ENCODE measurements at places on chromosomes 12 and 14. TPM values are rescaled to one million over a fixed set of nuclear protein-coding genes. Genes with fewer than 3 reads are reported as not detected.

Gene SLC7A8
- total RNA-seq = 49.8 TPM

Gene CACNA1C
- total RNA-seq = 15.6 TPM

Gene RIMBP2
- 0.09 TPM for total RNA-seq

Gene SLC17A8
- total RNA-seq = 0.14 TPM

Gene PTPRQ
- total RNA-seq = 9.8 TPM

Gene SLC2A13
- total RNA-seq = 11.3 TPM

Gene SYNE3
- 19.3 TPM for total RNA-seq

Gene NTF3
- total RNA-seq = 0.93 TPM

Gene LPAR5
- total RNA-seq = 2.5 TPM

Gene CNTN1
- total RNA-seq = 15.1 TPM

Gene KLRD1
- total RNA-seq = 13.3 TPM

Gene PRR4
- total RNA-seq = 1.7 TPM

Gene SLC10A1
- not detected for total RNA-seq

Gene GYS2
- total RNA-seq = not detected

Gene TMPRSS12
- not detected for total RNA-seq

Gene LHX5
- not detected for total RNA-seq

Gene ALKBH2
- 10.1 TPM for total RNA-seq

Gene SRRM4
- total RNA-seq = 0.12 TPM

DNA sequence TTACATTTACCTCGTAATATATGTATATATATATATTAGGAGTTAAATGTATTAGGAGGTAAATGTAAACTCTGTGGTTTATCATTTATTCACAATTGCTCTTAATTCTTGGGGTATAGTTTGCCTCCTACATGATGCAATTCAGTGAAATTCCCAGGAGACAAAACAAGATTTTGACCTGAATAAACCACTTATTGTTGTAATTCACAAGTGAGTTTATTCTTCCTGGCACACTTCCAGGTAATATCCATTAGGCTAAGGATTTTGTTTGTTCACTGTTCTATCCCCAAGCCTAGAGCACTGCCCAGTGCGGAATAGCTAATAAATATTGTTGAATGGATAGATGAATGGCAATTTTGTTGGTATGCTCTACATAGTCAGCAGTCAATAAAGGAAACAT lies 3.0 kb downstream of the SMIM10L1 start:
- no peak for DNase-seq

GRCh38 chr14:76595266-76595665 lies 166.0 kb upstream of the VASH1 start:
- no peak for DNase-seq

DNA sequence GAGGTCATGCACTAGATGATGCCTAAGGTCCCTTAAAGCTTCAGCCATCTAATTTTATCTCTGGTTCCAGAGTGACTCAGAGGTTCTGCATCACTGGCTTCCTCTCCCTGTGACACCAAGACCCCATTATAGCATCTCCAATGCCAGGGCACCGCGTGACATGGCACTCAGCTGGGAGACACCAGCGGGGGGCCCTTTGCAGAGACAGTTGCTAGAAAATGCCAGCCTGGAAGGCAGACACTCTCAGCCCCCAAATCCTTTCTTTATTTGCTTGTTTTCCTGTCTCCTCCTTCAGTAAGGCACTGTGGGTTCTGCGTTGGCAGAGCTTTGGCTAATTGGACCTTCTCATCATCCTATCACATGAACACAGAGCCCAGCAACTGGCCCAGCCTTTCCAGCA lies 123.5 kb upstream of the VRK1 start:
- no peak for DNase-seq

DNA sequence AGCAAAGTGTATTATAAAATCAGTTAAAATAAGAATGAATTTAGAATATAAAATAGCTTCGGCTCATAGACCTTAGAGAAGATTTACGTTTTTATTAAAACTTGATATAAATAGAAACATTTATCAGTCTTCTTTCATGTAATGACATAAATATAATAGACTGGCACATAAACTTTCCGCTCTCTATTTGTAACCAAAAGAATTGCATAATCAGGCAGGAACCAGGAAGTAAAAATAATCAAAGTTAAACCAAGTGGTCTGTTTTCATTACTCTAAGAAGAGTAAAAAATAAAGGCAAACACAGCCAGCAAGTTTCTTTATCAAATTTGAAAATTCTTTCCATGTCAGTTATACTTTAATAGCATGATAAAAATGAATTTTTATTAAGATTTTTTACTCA lies 46.3 kb upstream of the ATP2A2 start:
- no peak for DNase-seq

DNA sequence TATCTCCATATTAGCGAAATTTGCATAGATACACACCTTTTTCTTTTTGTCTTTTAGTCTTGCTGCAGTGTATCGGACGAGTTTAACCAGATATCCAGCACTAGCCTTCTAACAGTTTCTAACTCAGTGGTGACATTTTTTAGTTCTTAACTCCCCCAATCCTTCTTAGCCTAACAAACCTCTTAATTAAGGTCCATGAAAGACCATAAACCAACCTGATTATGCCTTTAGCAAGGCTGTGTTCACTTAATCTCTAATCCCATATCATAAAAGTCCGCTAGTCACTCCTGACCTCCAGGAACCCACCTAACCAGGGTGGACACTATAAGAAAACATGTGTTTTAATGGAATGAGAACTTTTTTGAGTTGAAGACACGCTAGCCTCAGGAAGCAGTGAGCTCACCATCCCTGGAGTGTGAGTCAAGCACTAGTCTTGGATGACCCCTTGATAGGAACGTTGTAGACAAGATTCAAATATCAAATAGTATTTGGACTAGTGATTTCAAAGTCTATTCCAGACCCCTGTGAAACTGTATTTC lies 9.5 kb downstream of the CDKN1B start:
- no peak for DNase-seq

DNA sequence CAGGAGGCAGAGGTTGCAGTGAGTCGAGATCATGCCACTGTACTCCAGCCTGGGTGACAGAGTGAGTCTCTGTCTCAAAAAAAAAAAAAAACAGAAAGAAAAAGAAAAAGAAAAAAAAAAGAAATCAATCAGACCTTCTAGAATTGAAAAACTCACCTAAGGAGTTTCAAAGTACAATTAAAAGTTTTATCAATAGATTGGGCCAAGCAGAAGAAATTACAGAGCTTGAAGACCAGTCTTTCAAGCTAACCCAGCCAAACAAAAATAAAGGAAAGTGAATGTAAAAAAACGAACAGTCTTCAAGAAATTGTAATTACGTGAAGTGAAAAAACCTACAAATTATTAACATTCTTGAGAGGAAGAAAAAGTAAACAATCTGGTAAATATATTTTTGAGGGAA lies 93.0 kb downstream of the IPO8 start:
- DNase-seq = no peak

GRCh38 chr14:81388336-81388735 lies 11.8 kb downstream of the STON2 start:
- no peak for DNase-seq

- no peak for DNase-seq
Measured at GRCh38 chr12:3579446-3580093, 88.6 kb downstream of the PRMT8 start.

DNA sequence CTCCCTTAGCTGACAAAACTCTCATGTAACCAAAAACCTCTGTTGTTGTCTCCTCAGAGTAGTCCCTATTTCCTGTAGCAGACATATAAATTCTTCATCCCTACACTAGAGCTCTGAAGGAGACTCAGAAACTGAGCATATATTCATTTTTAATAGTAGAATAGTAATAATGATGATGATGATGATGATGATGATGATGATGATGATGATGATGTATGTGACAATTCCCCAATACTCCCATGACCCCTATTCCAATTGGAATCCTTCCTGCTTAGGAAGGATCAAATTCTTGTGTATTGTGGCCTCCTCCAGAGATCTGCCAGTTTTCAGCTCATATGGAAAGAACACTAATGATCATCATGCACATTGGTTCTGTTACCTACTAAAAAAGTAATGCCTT lies 26.7 kb downstream of the RASSF9 start:
- DNase-seq = no peak

- peak; percentile 73 for DNase-seq
Measured at GRCh38 chr12:106358396-106359241, 1.1 kb downstream of the POLR3B start.

DNA sequence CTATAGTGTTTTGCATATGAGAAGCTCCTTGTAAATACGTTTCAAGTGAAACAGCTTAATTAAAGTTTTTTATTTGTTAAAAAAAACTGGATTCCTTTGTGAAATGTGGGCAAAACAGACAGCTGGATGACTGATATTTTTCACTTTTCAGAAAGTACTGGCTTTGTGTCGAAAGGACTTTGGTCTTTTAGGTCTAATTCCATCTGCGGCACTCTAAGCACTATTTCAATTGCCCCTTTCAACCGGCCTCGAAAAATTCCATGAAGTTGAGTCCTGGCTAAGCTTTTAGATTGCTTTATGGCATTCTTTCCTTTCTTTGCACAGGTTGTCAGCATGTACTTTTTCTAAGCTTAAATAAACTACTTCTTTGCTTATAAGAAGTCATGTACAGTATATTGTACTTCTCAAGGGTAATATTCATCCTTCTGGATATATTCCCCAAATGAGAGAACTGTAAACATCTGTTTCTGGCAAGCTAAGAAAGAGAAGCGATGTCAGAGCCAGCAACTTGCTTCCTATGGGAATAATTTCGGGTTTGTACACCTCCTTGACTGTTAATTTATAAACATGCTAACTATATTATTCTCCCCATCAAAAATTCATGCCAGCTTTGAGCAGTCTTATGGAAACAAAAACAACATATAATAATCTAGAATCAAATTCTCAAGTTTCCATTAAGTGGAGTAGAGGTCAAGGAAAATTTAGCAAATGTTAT lies 611.3 kb downstream of the ETNK1 start:
- no peak for DNase-seq

DNA sequence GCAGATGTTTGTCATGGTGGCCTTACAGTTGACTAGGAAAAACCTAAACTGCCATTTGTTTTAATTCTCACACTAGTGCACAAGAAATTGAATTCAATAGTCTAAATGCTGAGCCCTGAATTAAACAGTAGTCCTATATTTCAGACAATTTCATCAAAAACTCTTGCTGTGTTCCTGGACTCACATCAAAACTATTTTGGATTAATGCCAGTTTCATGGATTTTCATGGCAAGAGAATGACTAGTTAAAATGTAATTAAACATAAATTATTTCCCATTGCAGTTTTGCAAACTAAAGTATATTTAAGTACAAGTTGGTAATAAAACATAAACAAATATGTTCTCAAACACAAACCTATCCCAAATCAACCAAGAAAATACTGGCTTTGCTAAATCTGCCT lies 468.0 kb upstream of the PRICKLE1 start:
- no peak for DNase-seq

DNA sequence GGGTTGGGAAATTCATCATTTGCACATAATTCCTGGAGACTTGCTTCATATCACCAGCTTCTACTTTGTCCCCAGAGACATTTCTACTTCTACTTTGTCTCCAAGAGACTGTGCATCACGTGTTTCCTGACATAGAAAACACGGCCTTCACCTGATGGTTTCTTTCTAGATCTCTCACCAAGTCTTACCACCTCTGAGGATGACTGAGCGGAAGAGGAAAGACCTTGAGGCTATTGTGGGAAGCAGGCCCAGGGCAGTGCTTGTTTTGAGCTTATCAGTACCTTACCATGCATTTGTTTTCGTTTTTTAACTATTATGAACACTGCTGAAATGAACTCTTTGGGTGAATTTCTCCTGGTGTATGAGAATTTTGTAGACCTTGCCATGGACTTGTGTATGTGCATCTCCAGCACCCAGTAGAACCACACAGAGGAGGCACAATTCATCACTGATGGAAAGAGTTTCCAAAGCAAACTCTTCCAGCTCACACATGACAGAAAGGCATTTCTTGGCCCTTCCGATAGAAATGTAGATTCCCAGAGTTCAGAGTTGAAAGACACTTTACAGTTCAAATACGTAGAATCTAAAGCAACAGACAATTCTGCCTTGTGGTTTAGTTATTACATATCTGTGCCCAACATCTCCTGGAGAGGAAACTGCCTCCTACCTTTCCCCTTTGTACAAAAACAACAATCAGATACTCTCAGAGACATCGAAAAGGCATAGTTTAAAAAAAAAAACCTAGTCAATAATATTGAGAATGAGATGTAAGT lies 434.7 kb downstream of the FUT8 start:
- no peak for DNase-seq

DNA sequence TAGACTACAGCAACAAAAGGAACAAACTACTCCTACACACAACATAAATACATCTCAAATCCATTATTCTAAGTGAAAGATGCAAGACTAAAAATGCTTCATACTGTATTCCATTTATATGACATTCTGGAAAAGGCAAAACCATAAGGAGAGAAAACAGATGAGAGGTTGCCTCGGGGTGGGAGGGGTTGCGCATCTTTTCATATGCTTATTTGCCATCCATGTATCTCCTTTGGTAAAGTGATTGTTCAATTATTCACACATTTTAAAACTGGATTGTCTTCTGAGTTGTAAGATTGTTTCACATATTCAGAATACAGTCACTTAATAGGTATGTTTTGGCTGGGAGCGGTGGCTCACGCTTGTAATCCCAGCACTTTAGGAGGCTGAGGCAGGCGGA lies 5.1 kb upstream of the TMEM263 start:
- DNase-seq = no peak

GRCh38 chr12:79326663-79327062 lies 364.1 kb downstream of the PAWR start:
- DNase-seq = no peak

- DNase-seq = no peak
Measured at GRCh38 chr14:76920331-76921087, 94.3 kb downstream of the LRRC74A start.

- no peak for DNase-seq
Measured at GRCh38 chr14:99191395-99192027, 80.5 kb downstream of the BCL11B start.
